ENCODE measurements at places on chromosomes 1 and 21.

DNA sequence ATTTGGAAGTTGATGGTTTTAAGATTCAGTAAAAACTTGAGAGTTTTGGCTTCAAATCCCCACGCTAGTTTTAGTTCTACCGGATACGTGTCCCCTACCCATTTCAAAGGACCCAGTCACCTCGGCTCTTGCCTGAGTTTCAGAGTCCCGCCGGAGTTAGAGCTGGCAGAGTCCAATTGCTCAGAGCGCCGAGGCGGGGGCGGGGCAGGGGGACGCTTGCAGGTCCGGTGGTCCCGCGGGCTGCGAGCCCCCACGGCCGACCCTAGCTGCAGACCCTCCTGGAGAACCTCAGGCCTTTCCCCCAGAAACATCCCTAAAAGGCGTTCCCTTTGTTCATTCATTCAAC is 765 bp upstream of the VPS45 start:
- peak; percentile 34 for DNase-seq

- no peak for DNase-seq
Observed at GRCh38 chr21:40660461-40660860, 186.5 kb downstream of the DSCAM start.

DNA sequence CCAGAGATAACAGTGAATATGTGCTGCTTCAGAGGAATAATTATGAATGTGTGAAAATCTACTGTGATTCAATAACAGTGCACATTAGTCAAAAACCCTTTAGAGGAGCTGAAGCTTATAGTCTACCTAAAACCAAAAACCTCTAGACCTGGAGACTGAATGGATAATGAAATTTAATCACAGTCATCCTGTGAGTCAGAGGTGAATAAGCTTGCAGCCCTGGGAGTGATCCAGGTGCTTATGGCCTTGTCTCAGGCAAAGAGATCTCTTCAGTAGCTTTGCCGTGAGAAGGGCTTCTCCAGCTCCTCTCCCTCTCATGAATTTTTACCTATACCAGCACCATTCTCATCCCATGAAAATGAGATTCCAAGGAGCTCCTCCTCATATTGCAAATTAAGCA is 81.3 kb upstream of the RGS4 start:
- no peak for DNase-seq

- DNase-seq = no peak
Observed at GRCh38 chr1:197783510-197783948, 8.2 kb upstream of the DENND1B start.

DNA sequence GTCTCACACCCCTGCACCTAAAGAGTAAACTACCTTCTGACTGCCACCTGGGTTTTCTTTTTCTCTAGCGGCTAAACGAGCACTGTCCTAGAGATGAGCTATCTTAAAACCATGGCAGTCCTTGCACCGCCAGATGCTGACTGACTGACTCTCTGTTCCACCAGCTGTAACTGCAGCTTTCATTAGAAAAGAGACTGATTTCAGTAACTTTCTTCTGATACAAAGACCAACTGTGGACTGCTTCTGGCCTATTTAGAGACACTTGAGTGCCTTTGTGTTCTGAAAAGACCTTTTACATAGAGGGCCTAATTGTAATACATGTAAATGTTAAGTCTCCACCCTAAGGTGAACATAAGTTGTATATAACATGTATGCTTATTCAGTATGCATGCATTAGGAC is 152.5 kb downstream of the DISC1 start:
- DNase-seq = no peak

DNA sequence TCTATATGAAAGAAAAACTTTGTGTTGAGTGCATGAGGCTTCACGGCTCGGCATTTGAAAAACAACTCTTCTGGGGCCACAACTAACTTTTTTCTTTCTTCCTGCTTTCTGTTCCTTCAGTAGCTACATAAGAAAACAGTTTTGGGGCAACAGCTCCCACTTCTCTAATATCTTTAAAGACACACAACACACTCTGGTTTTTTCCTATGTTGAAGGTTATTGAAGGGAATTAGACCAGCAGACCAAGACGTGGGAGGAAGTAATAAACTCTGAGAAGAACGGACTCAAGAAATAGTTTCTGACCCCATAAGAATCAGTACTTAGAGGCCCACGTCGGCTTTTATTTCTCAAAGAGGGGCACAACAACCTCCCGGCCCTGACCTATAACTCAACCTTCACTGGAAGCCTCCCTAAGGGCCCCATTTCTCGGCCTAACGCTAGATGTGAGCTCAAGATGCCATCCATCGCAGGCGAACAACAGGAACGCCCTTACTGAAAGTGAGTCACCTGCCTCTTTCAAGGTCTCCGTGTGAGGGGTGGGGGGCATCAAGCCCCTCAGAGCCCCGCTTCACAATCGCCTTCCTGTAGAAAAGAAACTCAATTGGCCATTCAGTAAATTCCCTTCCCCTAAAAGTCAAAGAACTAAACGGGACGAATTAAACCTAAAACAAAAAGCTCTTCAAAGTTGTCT is 844 bp downstream of the ZMYM6 start:
- DNase-seq = peak; percentile 50

GRCh38 chr1:190747704-190748103 is 270.0 kb upstream of the BRINP3 start:
- no peak for DNase-seq

- no peak for DNase-seq
Observed at GRCh38 chr1:102050556-102050955, 53.8 kb upstream of the OLFM3 start.

DNA sequence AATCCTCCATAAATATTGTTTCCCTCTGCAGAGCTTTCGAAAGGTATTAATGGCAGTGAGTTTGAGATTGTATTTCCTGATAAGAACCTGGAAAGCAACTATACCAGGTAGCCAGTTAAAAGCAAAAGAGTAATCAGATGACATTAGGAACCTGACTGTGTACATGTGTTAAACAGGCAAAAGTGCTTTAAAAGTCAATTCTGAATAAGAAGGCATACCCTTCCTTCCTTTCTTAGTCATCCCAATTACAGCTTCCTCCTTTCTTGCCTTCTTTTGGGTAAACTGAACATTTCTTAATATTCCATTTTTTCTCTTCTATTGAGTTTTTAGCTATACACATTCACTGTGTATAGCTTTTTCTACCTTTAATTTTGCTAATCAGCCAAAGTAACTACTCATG is 144.7 kb downstream of the ZNF281 start:
- no peak for DNase-seq

DNA sequence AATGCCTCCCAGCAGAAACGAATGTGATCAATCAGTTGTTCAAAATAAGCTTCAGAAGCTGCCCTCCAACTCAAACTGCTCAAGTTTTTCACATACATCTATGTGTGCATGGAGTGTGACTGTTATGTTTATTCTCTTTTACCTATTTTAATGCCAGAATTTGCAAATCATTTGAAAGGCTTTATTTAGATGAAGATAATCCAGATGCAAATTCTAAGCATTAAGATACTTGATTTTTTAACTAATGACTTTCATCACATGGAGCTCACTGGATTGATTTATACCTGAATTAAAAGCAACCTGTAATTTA is 69.5 kb downstream of the PLD5 start:
- DNase-seq = no peak

DNA sequence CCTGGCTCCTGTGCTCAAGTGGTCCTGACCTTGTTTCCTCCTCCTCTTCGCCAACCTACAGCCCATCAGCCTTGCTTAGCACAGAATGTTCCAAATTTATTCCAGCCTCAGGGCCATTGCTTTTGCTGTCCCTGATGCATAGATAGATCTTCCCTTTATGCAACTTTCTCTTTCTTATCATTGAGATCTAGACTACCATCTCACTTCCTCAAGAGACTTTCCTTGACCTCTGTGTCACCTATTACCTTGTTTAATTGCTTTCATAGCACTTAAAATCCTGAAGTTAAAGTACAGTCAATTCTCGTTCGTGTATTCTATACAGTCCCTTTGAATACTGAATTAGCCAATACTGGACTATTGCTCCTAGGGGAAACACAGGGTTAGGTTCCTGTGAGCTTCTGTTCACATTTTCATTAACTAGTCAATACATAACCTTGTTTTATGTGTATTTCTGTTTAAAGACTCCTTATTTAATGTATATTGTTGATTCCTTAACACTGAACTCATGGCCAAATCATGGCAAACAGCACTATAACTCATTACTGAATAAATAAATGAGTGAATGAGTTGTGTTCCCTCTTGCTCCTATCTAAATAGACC is 26.2 kb upstream of the MCOLN3 start:
- DNase-seq = no peak

DNA sequence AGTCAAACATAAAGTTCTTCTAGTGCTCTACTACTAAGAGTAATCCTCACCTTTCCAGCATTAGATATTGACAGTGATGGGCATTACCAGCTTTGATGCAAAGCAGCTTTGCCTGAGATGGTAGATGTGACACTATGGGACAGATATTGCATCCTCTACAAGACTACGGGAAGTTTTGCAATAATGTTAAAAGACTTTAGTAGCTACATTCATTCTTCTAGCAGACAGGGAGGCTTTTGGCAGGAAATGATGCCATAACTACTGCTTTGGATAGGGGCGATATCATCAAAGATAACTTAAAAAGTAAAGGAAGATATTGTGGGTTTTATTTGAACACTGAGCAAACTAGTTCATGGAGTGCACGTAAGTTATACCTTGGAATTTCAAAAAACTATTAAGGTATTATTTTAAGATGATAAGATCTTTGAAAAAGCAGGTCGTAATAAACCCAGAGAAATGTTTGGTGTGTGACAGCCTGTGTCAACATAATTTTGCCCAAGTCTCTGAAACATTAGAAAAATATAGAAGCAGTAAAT is 368.3 kb upstream of the TMPRSS15 start:
- DNase-seq = no peak

DNA sequence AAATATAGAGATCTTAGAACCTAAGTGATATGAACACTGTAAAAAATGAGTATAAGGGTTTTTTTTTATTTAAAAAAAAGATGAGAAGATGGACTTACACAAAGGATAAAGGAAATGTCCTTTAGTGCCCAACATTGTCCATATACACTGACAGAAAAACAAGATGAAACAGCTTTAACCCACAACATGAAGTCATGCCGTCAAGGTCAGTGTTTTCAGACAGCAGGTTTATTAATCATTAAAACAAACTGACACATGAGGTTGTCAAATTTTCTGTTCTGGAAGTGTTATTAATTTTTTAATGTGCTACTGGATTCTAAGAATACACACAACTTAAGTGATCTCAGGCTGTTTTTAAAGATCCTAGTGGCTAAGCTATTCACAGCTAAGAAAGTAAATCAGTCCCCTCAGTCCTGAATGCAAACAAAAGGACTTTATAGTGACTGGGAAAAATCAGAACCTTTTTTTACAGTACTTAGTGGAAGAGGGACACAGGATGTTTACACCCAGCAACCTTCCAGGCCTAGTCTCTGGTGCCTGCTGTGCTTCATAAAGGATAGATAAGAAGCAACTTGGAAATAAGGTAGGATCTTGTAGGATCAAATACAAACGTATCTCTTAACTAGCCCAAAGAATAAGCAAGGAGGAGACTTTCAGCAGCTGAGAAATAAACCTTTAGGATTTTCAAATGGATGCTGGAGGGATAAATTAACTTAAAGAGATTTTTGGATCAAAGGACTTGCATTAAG is 21.9 kb upstream of the PKN2 start:
- DNase-seq = no peak

DNA sequence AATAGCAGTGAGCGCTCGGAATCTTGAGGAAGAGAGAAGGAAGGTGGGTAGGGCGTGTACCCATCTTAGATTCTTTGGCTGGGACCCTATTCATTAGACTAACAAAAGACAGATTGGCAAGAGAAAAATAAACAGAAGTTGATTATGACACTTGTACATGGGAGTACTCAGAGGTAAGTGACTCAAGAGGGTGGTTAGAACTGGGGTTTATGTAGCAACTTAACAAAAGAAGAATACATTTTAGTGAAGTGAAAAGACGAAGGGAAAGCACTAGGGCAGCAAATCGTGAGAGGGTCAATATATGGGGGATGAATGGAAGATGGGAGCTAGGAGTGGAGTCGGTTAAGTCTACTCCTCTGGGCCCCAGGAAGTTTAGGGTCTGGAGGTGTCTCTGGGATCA is 25.8 kb upstream of the RCC2 start:
- no peak for DNase-seq

DNA sequence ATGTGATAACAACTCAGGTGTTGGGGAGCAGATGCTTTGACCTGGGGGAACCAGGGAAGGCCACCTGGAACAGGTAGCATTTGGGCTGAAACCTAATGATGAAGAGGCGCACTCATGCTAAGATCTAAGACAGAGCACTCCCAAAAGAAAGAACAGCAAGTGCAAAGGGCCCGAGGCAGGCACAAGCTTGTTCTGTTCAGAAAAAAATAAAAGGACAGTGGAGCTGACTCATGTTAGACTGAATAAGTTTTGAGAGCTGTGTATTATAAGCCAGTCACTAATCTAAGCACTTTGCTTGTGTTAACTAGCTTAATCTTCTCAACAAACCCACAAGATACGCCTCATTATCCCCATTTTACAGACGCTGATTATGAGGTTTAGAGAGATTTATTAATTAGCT is 90.1 kb downstream of the MATN1 start:
- DNase-seq = no peak

GRCh38 chr1:180415985-180416633 is 86.3 kb downstream of the ACBD6 start:
- no peak for DNase-seq

- no peak for DNase-seq
Observed at GRCh38 chr21:39377444-39378050, 28.7 kb upstream of the HMGN1 start.

DNA sequence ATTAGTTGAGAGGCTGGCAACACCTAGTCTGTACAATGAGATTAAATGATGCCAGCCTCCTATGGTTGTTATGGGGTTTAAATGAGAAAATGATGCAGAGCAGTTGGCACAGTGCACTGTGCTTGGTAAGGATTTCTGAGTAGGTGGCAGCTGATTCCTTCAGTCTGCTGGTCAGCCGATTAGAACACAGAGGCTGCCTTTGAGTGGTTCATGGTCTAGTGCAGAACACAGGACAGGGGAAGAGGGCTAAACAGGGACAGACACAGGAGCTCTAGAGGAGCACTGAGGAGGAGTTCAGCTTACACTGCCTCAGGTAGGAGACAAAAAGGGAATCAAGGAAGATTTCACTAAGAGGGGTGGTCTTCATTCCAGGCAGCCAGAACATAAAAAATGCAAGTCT is 1.4 kb downstream of the TIE1 start:
- DNase-seq = no peak

DNA sequence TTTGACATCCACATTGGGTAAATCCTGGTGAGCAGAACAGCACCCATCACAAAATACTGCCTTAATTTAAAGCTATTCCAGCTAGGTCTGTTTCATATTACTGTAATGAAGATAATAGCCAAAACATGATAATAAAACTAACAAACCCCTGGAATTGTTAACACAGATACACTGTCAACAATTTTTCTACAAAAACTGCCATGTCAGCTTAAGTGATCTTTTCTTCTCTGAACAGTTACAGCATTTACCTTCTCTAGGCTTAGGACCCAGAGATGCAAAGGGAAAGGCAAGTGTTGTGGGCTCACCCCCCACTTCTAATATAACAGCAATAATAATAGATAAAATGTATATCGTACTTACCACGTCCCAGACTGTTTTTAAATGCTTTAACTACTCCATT is 92.1 kb downstream of the SMYD3 start:
- no peak for DNase-seq

- no peak for DNase-seq
Observed at GRCh38 chr1:153099461-153100045, 5.2 kb upstream of the SPRR2E start.

- DNase-seq = no peak
Observed at GRCh38 chr1:109299558-109300343, 7.1 kb downstream of the MYBPHL start.

Data from activated CD8-positive, alpha-beta memory T cell treated with anti-CD3 and anti-CD28 coated beads, Interleukin-2, amount 50 U/mL, for 4 hours (primary cell).